ENCODE measurements at places on chromosomes 2 and 18.

DNA sequence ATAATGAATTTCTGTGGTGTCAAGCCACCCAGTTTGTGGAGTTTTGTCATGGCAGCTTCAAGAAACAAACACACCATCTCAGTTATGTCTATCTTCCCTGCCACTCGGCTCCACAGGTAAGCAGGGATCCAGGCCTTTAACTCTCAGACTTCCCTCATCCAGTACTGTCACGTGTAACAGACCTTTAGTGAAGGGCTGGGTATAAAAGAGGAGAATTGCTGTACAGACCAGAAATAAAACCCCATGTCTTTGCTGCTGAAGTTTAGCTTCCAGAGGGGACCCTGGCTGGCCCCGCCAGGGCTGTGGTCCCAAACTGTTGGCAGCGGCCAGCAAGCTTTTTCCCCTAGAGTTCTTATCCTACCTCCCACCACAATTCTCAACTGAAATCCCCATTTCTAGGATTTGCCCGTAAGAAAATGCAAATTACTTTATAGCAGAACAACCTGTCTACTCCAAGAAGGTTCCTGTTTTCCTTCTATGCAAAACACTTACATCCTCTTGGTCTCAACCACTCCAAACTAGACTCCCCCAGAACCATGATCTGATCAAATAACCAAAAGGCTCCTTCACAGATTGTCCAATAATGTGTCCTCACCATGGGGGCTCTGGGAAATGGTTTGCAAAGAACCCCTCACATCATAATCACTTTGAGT, 438.0 kb upstream of the ID2 start:
- DNase-seq, result no peak

DNA sequence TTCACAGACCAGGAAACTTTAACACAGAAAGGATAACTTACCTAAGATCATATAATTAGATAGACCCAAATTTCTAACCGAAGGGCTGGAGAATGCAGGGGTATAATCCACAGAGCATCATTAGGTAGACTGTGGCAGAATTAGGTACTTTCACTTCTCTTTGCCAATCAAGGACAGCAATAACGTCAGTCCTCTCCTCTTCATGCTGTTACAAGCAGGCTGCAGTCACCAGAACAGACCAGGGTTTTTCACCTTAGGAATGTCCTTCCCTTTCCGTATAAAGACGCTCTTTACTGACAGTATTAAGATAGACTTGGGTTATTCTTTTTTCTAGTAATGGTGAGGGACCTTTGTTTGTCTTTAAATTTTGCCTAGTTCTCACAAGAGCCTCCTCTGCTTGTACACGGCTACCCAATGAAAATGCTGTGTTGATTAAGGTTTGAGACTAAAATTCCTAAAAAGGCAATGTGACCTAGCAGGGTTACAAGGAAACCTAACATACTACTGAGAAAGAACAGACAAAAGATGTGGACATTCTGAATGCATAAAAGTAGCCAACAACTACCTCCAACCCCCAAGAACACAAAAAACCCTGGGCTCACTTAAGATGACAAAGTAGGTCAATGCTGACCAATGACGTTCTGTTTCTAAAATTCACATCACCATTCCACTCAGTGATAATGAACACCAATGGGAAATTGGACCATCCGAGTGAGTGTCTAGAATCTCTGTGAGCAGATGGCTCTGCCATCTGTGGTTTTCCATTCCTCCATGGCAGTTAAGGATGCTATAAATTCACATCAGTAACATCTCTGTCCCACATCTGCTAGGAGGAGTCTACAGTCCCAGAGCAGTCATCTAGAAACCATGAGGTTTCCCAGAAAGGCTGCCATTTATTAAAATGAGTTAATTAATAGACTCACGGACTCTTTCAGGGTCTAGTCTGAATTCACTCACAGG, 2.1 kb downstream of the PDIA6 start:
- no peak for DNase-seq

DNA sequence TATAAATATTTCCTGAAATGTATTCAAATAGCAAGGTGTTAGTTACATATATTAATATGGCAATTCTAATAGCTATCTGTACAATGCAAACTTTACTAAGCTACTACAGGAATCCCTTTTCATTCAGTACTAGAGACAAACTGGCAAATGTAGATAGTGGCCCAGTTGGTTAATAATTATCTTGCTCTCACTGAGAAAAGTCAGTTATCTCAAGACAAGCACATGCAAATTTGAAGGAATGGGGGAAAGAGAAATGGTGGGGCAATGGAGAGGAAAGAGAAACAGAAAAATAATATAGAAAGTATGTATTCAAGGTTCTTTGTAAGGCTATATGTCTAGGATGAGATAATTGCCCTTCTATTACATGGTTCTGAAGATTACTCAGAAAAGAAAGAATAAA, 280.0 kb downstream of the FIGN start:
- no peak for DNase-seq

- no peak for DNase-seq
These were observed 87.5 kb downstream of the TRIB2 start for GRCh38 chr2:12804091-12804856.

DNA sequence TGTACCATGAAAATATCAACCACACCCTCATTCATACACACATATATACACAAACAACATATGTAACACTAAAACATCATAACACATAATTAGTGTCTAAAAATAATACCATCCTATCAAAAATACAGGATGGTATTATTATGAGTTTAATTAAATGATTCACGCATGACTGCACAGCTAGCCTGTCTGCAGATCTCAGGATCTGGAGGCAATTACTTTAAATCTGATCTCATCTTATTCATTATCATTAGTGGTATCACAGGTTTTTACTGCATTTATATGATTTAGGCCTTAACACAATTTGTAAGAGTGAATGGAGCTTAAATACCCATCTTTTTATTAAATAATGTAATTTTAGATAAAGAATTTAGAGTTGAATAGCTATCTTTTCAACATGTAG, 443.4 kb upstream of the LINC00305 start:
- DNase-seq, result no peak

- no peak for DNase-seq
These were observed 7.6 kb downstream of the FSIP2 start for GRCh38 chr2:185745864-185746859.

All from GM23338 (cell line).